Stimulated activated CD4-positive, alpha-beta T cell treated with anti-CD3 and anti-CD28 coated beads, Interleukin-15, amount 100 ng/mL, for 48 hours (primary cell): ENCODE measurements at places on chromosomes 6 and 20.

GRCh38 chr6:140438346-140438735 is 1063.9 kb upstream of the CITED2 start:
- DNase-seq: no peak

GRCh38 chr6:75333676-75334200 is 49.1 kb upstream of the TMEM30A start:
- DNase-seq: no peak

DNA sequence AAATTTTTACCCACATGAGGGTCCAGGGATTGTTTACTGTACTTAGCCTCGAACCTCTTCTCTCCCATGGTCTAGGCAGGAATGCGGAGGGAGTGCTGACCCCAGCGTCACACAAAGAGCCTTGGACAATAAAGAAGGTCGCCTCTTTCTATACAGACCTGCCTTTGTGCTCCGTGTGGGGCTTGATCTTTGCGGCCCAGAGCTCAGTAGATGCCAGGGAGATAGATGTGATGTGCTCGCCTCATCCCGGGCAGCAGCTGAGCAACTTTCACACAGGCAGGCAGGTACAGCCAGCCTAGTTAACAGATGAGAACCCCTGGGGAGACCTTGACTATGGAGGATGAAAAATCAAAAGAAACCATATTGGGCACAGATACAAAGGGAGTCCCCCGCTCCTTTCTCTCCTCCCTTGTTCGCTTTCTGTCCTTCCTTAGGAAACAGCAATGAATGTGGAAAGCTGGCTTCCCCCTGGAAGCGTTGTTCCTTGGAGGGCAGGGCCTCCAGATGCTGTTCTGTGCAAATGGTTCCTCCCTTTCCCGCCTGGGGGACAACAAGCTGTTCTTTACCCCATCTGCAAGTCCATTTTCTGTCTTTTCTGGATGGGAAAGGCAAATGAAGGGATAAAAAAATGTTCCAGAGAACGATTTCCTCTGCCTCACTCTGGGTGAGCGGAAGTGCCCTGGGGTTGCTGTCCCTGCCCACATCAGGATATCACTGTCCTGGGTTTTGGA is 128.3 kb downstream of the OLIG3 start:
- DNase-seq: no peak

- DNase-seq: no peak
Measured at GRCh38 chr20:56391596-56392131, 351 bp downstream of the AURKA start.

GRCh38 chr6:34511915-34512737 is 44.0 kb downstream of the SPDEF start:
- DNase-seq: no peak
